ENCODE measurements at places on chromosomes 6 and 20.
A peak's percentile ranks its signal among the peaks of the same experiment; 100 is the strongest.

DNA sequence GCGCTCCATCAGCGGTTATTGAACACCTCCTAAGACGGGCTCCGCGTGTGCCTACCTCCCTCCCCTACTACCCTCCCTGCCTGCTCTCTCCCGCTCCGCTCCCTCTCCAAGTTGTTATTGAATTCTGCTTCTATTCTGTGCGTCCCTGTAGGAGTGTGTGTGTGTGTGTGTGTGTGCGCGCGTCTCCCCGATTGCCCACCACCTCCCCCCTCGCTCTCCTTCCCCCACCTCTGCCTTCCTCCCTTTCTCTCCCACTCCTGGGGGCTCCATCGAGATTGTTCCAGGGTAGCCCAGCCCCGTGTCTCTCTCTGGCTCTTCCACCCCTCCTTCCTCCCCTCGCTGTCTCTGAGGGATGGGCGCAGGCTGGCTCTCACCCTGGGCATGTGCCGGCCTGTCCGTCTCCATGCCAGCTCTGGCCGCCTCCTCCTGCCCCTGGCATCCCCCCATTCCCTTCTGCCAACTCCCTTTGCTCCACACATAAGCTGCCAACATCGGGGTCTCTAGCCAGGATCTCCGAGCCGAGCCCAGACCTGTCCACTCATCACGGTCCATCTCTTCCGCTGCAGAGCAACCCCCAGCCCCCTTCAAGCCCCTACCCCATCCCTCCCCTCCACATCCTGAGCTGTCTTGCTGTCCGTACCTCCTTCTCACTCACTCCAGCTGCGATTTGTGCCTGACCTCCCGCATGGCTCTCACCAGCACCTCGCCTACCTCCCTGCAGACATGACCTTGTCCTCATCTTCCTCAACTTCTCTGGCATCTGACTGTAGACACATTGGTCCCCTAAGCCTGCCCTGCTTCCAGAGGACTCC is 68.5 kb downstream of the SRC start:
- DNase-seq = no peak

DNA sequence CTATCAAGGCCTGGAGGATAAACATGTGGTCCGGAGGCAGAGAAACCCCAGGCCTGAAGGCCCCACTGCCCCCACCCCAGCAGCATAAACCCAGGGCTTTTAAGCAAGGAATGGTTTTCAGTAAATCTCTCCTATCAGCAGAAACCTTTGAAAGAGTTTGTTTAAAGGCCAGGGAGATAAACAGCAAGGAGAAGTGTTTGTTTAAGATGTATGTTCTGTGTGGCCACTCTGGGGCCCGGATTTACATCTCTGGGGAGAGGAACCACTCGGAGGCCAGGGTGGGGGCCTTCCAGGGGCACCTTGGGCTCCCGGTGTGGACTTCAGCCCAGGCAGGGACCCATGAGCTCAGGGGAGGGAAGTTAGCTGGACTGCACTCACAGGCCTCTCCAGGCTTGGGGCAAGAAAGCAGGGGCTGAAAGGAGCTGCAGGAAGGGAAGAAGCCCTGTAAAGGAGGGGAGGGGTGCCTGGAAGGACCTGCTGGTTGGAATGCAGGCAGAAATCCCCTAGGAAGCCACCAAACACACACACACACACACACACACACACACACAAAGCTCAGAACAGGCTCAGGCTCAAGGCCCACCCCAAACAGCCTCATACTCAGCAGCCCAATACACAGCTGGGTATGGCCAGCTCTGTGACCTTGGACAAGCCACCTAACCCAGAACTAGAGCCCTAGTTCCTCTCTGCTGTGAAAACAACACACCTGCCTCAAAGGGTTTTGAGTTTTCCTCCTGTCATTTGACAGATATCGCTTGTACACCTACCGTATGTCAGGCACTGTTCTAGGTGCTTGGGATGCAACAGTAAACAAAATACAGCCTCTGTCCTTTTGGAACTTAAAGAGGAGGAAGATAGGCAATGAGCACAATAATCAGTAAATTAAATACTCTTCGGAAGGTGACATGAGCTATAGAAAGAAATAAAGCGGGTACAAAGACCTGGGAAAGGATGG is 26.2 kb upstream of the FOXP4 start:
- DNase-seq = no peak

DNA sequence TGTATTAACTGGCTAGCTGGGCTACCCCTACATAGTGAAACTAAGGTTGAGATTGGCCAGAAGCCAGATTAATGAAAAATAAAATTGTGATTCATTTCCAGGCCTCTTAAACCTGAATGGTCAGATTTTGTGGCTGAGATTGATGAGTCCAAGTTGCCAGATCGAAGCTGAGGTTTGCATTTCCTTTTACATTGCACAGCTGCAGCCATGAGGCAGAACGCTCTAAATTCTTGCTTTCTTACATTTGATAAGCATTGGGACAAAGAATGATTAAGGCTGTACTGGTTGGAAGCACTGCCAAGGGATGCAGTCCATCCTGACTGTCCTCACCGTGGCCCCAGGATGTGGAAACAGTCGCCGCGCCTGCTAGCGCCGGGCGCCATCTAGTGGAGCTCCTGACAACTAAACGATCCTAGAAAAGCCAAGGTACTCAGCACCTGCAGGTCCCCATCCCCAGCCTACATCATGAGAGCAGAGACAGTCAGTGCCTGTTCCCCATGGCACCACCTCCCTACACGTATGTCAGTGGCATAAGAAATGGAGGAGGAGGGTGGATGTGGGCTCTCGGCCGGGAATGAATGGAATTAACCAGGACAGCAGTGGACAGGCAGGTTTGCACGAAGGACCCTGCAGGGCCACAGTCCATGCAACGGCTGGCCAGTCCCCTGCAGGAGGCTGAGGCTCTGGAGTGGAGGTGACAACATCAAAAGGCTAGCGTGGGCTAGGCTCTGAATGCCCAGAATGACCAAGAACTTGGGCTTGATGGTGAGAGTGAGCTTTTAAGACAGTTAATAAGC is 19.0 kb downstream of the PXDC1 start:
- DNase-seq = peak; percentile 26

GRCh38 chr6:14288910-14289309 is 171.3 kb downstream of the CD83 start:
- DNase-seq = no peak

DNA sequence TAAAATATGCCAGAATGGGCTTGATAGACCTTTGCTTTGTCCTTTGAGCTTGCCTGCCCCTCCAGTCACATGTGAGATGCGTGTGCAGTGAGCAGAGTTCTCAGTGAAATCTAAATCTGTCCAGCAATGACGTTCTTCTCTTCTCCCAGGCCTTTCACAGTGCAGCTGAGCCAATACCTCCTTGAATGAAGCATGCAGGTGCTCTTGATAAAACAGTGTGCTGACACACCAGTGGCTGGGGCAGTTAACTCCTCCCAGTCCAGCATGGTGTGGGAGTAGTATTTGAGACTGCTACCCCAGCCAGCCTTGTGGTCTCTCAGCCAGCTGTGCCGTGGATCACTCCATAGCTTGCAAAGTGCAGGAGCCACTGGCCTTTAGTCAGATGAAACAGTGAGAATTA is 240.5 kb downstream of the FARS2 start:
- DNase-seq = peak; percentile 43

DNA sequence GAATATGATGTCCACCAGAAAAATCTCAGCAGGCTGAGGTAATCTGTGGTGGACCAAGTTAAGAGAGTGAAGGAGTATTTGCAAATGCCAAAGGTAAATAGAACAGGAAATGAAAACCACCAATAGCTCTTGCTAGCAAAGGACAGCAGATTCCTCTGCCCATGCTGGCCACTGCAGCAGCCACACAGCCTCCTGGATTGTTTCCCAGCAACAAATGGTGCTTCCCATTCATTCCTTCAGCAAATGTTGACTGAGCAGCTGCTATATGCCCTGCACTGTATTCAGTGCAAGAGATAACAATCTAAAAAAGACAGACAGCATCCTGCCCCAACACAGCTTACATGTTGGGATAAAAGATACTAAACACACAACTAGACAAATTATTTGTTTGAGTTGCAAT is 11.0 kb downstream of the ROS1 start:
- no peak for DNase-seq

- DNase-seq = no peak
Measured at GRCh38 chr6:15709651-15710269, 46.9 kb upstream of the DTNBP1 start.

- DNase-seq = no peak
Measured at GRCh38 chr20:62929051-62929538, 2.8 kb upstream of the DIDO1 start.

DNA sequence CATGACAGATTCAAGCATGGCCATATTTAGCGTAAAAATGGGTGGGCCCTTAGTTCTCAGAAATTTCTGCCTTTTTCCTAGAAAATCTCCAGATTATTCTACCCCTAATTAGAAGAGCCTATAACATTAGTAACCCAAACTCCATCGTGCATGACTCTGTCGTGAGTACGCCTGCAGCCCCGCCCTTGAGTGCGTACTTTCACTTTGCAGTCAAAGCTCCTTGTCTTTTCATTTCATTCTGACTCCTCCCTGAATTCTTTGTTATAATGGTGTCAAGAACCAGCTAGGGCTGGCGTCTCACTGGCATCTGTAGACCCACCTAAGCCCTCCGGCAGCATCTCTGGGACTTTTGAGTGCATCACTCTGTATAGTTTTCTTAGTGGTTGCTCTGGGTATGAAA is 61.7 kb upstream of the NOX3 start:
- DNase-seq = no peak

DNA sequence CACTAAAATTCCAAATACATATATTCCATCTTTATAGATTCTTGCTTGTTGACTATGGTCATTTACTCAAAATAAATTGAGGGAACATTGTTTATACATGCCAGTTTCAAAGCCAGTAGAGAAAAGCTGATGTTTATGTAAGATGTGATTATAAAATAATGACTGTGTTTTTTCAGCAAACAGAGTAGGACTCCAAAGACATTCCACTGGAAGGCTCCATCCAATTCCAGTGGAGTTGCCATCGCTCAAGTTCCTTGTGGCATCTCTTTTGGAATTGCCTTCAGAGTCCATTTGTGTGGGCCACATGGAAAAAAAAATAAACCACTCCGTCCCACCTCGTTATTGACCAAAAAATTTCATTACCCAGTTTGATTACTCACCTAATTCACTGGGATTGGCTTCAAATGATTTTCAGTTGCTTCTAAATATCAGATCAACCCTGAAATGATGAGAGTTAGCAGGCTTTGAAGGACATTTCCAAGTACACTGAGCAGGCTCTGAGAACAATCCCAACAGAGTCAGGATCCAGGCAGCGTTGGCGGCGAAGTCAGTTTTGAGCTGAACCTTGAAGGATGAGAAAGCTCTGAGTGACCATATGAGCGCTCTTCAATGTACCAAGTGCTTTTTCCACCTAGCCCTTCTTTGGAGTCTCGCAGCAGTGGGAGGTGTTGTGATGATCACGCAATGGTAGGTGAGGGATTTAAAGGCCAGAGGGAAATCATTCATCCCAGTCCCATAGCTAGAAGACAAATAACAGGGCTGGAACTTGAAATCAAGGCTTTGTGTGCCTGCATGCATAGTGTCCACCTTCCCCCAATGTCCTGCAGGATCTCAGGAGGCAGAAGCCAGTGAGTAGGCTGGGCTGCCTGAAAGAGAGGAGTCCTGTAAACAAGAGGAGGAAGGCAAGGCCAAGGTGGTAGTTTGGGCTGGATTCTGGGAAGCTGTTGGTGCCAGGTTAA is 281.7 kb downstream of the CDC5L start:
- no peak for DNase-seq

- DNase-seq = no peak
Measured at GRCh38 chr6:46651816-46652215, 802 bp downstream of the CYP39A1 start.

DNA sequence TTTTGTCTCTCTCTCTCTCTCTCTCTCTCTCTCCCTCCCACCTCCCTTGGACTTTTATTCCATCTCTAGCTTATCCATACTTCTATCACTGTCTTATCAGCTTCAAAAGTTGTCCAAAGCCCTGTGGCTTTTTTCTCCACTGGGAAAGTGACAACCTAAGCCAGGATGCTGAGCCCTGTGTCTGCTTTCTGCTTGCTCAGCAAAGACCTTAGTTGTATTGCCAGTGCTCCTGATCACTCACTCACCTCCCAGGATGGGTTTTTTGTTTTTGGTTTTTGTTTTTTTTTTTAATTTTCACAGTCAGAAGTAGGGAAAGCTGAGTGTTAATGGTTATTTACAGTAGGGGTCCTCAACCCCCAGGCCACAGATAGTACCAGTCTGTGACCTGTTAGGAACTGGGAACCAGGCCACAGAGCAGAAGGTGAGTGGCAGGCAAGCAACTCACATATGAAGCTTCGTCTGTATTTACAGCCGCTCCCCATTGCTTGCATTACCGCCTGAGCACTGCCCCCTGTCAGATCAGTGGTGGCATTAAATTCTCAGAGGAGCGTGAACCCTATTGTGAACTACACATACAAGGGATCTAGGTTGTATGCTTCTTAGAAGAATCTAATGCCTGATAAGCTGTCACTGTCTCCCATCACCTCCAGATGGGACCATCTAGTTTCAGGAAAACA is 125.0 kb upstream of the ID4 start:
- DNase-seq = no peak

- DNase-seq = peak; percentile 48
Measured at GRCh38 chr20:1802385-1803060, 92.7 kb upstream of the SIRPA start.

GRCh38 chr6:128111096-128111495 is 210.2 kb upstream of the THEMIS start:
- DNase-seq = no peak
